ENCODE measurements at places on chromosomes 1 and 21.

- DNase-seq = no peak
These were observed 30.1 kb downstream of the RHOU start for GRCh38 chr1:228765168-228765946.

- DNase-seq = no peak
These were observed 65.5 kb downstream of the RNF187 start for GRCh38 chr1:228552596-228553176.

DNA sequence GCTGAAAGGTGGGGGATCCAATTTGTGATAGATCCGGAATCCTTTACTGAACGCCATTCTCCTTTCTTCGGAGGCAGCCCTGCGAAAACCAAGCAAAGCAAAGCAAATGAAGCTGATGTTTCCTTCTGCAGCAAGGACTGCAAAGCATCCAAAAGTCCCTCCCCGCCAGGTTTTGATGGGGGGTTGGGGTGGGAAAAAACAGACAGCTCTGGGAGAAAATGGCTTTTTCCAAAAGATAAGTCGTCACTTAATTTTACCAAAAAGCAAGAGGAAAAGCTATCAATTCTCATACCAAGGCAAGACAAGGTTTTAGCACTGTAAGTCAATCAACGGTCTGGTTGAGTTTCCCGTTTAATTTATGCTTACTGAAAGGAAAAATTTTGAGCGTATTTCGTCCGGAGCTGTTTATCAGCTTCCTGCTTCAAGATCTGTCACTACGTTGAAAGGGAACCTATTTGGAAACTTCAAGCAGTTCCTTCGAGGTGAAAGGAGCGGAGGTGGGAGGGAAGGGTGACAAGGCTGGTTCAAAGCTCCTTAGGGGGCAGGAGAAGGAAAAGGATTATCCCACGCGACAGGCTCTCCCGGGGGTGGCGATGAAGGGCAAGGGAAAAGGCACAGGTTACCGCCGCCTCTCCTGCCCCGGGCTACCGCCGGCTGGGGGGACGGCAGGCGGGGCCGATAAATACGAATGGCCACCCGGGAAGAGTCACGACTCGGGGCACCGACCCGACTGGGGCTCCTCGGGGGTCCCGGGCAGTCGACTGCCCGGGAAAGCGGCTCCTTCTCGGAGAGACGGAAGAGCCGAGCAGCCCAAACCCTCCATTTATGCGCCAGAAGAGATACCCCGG, 750 bp downstream of the SYNJ1 start:
- peak; percentile 52 for DNase-seq

DNA sequence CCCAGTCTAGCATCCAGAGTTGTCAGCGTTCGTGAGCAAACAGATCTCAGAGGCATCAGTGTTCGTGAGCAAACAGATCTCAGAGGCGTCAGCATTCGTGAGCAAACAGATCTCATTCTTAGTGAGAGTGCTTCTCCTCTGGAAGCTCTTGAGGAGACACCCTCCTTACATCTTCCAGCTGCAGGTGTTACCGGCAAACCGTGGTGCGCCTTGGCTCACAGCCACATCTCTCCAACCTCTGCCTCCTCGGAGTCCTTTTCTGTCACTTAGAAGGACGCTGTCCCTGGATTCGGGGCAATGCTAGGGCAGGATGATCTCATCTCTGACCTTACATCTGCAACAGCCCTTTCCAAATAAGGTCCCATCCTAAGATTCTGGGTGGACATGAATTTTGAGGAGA, 14.6 kb upstream of the UMODL1 start:
- no peak for DNase-seq

DNA sequence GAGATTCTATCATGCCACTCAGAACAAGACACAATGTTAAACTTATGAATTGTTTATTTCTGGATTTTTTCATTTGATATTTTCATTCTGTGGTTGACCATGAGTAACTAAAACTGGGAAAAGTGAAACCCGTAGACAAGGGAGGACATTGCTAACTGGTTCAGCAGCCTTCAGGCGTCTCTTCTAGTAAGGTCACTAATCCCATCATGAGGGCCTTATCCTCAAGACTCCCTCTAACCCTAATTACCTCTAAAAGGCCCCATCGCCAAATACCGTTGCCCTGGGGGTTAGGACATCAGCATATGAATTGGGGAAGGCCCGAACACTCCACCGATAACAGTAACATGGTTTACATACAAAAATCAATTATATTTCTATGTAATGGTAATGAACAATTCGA, 247.6 kb downstream of the TM2D1 start:
- DNase-seq = no peak

- DNase-seq = no peak
These were observed 145.0 kb upstream of the DUSP10 start for GRCh38 chr1:221886743-221887414.

DNA sequence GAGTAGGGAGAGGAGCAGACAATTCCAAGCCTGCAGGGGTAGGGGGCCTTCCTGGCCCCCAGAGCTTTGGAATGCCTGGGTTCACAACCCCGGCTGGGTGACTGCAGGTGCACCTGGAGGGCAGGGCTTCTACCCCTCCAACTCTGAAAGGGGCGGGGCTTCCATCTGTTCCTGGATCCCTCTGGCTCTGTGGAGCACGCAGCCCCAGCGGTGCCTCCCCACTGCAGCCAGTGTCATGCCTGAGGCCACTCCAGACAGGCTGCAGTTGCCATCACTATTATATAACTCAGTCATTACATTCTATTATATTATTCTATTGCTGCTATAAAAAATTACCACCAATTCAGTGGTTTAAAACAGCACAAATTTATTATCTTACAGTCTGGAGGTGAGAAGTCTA, 12.5 kb upstream of the FNBP1L start:
- DNase-seq = no peak

DNA sequence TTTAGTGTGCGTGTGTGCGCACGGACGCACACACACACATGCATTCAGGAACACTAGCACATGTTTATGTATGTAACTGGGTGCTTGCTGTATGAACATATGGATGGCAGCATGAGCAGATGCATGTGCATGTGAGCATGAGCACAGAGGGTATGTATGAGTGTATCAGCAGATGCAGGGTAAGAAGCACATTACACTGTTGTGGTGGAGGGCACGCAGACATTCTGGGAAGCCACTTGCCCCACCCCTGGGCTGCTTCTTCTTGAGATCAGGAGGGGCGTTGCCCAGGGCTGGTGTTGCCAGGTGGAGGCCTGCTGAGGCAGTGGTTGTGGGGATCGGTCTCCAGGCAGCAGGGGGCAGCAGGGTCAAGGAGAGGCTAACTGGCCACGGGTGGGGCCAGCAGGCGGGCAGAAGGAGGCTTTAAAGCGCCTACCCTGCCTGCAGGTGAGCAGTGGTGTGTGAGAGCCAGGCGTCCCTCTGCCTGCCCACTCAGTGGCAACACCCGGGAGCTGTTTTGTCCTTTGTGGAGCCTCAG, 3.9 kb upstream of the P3R3URF start:
- DNase-seq = peak; percentile 78

DNA sequence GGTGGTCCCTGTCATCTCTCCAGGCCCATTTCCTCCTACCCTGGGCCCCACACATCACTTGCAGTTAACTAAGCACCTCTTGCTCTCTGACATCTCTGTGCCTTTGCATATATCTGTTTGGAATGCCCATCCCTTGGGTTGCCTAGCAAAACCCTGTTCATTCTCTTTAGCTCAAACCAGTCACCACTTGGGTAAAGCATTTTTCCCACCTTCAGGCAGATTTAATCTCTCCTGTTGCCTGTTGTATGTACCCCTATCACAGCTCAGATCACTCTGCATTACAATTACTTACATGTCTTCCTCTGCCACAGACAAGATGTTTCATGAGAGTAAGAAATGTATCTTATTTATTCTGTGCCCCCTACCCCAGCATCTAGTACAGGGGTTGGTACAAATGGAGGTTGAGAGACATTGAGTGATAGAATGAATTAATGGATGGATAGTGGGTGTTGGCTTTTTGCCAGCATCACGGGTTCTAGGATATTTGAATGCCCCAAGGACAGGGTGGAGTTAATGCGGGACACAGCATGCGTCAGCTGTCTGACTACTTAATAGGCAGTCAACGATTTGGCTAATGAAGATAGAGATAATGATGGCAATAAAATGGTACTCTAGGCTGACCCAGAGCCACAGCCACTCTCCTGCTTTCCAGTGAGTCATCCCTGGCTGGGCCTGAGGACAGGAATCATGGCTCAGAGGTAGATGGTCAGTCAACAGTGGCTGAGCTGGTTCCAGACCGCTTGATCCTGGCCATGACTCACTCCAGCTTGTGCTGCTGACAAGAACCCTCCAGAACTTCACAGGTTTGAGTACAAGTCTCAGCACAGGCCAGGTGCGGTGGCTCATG, 6.5 kb downstream of the NR0B2 start:
- no peak for DNase-seq

DNA sequence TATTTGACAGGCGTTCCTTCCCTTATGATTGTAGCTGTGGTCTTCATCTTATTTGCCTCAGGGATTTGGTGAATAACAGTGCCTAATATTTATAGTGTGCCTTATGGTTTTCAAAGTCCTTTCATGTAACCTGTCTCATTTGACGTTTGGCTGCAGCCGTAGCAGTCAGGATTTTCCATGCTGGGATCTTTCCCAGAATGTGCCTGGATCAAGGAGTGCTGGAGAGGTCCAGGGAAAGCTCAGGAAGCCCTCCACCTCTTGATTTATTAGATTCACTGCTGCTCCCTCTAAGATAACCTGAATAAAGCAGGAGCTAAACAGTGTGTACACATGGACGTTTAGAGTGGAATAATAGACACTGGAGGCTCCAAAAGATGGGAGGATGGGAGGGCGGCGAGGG, 5.2 kb downstream of the C1orf21 start:
- DNase-seq = no peak

GRCh38 chr1:49106445-49106844, 329.8 kb upstream of the BEND5 start:
- no peak for DNase-seq

DNA sequence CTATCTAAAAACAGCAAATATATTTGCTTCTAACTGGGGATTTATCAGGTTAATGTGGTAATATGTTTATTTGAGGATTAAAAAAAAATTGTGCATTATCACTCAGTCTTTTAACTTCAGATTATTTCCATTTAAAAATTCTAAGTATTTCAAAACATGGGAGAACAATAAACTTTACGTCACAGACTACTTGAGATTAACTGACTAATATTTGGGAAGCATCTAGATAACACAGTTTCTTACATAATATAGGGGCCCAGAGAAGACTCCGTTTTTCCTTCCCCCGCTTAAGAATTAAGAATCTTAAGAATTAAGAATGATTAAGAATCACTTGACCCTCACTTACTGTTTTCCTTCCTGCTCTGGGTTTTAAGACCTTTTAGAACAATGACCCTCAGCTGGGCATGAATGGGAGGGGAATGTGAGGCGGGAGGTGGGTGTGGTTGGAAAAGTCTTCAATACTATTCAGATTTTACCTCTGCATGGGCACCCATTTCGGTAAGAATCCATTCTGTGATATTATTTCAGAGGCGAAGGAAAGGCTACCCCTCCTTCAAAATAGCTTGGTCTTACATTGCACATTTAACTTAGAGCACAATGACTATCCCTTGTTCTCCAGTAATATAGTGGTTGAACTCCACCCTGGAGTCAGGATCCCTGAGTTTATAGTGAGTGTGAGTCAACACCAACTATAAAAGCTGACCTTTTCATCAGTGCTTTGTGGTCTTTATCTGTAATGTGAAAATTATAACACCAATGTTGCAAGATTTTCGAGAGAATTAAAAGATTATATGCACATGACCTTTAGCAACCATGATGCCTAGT, 821.3 kb downstream of the USP25 start:
- no peak for DNase-seq

DNA sequence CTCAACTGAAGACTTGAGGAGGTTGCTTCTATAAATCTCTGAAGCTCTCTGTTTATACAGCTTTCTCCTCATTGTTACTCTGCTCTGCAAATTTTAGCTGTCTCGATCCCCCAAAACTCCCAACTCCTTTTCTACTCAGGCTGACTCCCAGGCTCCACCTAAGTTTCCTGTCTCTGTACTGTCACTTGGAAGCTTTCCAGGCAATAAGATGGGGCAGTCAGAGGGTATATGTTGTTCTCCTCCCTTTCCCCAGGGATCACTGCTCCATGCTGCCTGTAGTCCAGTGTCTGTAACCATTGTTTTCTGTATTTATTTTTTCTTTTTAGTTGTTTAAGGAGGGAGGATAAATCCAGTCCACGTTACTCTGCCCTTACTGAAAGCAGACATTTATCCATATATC, 13.4 kb downstream of the TSNAX start:
- DNase-seq = no peak

DNA sequence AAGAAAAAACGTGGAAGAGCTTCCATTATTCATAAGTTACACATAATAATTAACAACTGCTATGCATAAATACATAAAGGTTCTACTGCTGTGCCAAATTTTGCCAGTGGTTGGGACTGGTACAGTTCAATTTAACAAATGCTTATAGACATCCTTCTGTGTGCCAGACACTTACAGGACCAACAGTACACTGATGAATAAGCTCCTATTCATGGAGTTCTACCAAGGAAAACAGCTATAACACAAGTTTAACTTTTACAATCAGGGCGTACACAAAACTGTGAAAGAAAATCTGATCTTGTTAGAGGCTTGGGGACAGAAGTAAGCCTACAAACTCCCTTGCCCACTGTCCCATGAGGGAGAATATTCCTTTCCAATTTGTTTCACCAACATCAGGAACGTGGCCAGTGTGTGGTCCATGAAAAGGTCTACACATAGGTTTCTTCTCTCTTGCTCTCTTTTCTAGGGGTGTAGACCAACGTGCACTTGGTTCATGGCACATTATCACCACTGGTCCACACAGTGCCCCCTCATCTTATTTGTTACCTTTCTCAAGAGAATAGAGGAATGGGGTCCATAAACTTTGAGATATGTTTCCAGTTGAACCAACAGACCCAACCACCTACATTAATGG, 10.1 kb downstream of the NRIP1 start:
- no peak for DNase-seq

GRCh38 chr1:44808938-44809917, 905 bp downstream of the BTBD19 start:
- no peak for DNase-seq

DNA sequence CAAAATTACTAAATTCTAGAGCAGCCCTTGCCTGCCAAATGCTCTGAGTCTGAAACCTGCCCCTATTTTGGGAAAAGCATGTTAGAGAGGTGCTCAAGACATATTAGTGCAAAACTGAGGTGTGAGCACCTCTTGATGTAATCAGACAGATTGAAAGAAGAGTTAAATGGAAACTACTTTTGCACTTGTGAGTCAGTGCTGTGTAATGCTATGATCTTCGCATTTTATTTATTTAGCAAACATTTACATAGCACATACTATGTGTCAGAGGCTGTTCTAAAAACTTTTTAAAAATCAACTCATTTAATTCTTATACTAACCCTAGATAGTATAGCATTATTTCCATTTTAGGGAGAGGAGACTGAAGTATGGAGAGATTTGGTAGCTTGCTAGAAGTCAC, 138.1 kb downstream of the ELAVL4 start:
- DNase-seq = no peak

DNA sequence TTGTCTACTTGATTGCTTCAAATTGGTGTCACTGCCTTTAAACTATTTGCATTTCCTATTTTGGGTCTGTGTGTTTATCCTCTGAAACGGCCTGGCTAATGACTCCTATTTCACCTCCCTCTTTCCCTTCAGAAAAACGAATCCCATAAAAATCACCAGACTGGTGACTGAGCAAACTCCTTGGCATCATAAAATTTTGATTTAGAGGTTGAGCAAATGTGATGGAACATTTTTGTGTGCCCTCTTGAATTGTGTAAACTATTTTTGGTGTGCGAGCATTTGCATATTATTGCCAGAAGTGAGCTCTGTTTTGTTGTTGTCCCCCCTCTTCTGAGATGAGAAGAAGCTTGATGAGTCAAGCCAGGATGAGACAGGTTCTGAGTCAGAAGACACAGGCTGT, 316.1 kb downstream of the AJAP1 start:
- no peak for DNase-seq

All from NCI-H1694 treated with DMSO at 0.1 percent for 48 hours (cell line).